ENCODE measurements at places on chromosomes 5 and 9.

GRCh38 chr5:1402611-1403255 lies 42.5 kb downstream of the SLC6A3 start:
- DNase-seq, result no peak

DNA sequence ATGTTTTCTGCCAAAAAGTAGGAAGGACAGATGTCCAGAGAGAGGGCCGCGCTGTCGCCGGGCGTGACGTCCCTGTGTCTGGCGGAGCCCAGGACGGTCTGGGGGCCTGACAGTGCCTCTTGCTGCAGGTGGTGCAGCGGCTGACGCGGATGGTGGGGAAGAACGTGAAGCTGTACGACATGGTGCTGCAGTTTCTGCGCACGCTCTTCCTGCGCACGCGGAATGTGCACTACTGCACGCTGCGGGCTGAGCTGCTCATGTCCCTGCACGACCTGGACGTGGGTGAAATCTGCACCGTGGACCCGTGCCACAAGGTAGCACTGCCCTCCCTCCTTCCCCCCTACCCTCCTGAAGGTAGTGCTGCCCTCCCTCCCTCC lies 7.8 kb downstream of the NELFB start:
- no peak for DNase-seq

DNA sequence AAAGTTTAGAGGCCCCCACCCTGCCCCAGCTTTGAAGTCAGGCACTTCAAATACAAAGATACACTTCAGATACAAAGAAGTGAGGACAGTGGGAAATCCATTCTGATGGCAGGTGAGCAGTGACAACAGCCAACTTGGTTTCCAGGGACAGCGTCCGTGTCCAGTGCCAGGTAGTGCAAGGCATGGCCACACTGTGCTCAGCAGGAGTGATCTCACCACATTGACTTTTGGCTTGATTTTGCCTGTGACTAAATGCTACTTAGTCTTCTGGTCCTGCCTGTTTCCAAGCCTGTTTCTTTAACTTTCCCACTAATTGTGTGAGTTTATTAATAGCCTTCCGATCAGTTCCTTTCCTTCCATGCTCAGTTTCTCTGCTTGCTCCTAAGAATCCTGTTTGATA lies 72.6 kb upstream of the PALM2AKAP2 start:
- no peak for DNase-seq

DNA sequence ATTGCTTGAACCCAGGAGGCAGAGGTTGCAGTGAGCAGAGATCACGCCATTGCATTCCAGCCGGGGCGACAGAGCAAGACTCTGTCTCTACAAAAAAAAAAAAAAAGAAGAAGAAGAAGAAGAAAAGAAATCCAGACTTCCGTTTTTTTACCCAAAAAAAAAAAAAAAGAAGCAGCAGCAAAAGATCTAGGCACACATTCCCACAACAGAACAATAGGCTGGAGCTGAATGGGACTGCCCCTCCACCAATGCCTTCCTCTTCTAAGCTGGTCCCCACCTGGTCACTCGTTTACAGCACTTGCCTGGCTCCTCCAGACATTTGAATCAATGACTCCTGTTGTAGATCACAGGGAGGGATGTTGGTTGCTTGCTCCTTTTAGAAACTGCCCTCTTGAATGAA lies 1.6 kb upstream of the LMAN2 start:
- no peak for DNase-seq

DNA sequence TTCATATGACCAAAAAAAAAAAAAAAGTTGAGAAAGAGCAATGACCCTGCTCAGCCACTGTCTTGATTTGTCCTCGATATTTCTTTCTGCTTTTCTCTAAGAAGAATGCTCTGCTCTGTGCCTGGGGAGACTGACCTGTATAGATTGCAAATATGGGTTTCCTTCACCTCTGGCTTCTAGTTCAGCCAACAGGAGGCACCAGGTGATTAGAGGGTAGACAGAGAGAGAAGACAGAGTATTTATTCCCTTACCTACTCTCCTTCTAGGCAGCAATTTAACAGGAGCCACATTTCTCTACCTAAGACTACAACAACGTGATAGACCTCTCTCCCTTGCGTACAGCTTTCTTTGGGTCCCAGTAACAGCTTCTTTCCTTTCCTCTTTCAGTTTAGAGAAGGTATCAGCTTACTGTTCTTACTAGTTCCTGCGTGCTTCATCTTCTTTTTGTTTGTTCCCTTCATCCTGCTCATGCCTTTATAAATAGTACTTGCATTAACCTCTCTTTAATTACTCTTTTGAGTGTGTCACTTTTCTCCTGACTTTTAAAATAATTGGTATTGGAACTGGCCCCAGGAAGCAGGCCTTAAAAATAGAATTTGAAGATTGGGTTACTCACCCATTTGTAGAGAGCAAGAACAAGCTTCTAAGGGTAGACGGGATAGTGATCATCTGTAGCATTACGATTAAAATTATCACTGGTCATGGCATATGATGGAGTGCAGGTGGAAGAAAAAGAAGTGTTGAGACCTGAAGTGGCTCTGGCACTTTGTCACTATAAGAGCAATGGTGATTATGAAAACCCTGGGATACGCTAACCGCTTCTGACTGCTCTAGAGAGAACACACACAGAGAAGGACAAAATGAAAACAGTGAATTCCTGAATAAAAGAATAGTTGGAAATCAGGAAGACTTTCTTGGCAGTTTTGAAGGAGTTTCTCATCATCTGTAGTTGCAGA lies 161.2 kb upstream of the FSTL4 start:
- no peak for DNase-seq

- peak; percentile 76 for DNase-seq
Measured at GRCh38 chr5:168106008-168106761, 185.3 kb upstream of the WWC1 start.

Measured in M059J (cell line).